ENCODE measurements at places on chromosomes 2 and 18.

DNA sequence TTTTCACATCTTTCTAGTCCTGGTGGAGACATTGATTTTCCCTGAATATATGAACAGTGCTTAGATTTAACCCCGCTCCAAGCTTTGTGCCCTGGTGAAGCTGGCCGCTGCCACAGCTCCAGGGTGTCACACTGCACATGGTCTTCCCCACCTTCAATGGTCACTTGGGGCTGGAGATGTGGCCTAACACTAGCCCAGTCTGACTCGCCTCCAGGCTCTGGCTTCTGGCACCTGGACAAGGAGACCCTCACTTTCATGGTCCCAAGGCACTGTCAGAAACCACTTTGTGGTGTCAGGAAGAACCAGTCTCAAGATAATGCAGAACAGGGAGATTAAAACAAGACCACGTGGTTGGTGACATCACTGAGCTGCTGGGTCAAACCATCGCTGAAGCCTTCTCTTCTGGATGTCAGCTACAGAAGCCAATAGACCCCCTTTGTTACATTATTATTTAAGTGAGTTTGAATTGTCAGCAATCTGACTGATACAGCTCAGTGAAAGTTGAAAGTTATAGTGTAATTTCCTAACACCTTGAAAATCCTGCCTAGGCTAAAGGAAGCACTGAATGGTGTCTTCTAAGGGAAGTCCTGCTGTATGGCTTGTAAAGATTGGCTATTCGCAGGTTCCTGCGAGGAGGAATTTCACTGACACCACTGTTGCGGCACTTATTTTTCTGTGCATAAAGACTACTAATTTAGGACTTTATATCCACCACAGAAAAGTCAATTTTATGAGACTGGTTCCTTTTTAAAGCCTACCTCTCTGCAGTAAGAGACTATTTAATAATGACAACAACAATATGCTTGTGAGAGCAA, 55.0 kb upstream of the CTDP1 start:
- no peak for DNase-seq

- DNase-seq = no peak
Measured at GRCh38 chr2:20110383-20110782, 59.0 kb upstream of the LAPTM4A start.

GRCh38 chr2:237552908-237553307, 13.5 kb upstream of the PRLH start:
- DNase-seq = no peak

GRCh38 chr18:36530676-36531405, 233.3 kb downstream of the FHOD3 start:
- DNase-seq = no peak

All from AG09309 (cell line).